ENCODE measurements at places on chromosomes 6 and 20.
A peak's percentile ranks its signal among the peaks of the same experiment; 100 is the strongest.

DNA sequence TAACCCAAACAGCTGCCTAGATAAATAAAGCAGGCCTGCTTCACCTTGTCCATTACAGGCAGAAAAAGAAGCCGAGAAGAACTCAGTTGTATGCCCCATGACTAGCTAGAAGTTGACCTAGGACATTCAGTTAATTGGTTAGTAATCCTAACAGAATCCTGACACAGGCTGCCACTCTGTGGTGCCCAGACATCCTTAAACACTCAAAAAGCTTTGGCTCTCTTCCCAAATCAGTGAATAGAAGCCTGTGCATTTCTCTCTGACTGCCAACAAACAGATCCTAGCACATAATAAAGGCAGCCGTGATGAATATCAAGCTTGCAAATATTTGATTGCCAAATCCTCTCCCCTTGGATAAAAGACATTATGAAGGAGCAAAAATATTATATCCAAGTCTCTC is 519.1 kb upstream of the EYS start:
- H3K4me1 ChIP-seq = no peaks in the 10 kb centered on the region
- no peak for DNase-seq
- H3K36me3 ChIP-seq = no peaks in the 10 kb centered on the region
- H3K27me3 ChIP-seq = no peaks in the 10 kb centered on the region
- no peak overlapping the region for H3K27ac ChIP-seq

DNA sequence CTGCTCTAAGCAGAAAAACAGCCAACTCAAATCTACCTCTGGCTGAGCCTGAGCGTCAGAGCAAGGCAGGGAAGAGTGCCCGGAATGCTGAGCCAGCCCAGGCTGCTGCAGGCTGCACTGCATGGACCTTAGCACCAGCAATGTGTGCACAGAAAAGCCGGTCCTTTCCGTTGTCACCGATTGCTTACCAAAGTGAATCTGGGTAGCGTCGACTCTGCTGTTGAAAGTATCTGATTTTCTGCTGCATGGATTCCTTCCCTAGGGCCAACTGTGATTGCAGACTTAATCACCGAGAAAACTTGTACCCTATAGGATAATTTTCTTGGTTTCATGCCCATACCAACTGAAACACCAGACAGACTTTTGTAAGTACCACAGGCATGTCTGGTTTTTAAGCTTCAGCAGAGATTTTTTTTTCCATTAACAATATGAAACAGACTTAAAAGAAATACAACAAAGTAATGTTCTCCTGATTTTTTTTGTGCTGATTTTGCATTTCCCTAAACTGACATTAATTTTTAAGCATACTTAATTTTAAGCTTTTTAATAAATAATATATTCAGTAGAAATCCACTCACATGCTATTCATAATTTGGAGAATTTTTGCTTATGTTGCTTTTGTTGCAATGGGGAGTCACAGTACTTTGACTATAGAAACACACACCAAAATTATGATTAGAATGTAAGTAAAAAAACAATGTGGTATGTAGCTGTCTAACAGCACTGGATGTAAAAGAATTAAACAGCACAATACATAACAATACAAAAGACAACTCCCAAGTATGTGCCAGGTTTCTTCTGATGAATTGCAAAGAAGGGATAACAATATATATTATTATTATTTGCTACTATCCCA is 218.0 kb downstream of the THBS2 start:
- no peak for DNase-seq
- no peaks in the 10 kb centered on the region for H3K4me1 ChIP-seq

GRCh38 chr20:37543828-37544227 is 16.2 kb upstream of the BLCAP start:
- no peaks in the 10 kb centered on the region for H3K4me1 ChIP-seq
- H3K27me3 ChIP-seq = no peaks in the 10 kb centered on the region
- peak; percentile 54 for DNase-seq
- no peak overlapping the region for H3K27ac ChIP-seq
- no peaks in the 10 kb centered on the region for H3K36me3 ChIP-seq

DNA sequence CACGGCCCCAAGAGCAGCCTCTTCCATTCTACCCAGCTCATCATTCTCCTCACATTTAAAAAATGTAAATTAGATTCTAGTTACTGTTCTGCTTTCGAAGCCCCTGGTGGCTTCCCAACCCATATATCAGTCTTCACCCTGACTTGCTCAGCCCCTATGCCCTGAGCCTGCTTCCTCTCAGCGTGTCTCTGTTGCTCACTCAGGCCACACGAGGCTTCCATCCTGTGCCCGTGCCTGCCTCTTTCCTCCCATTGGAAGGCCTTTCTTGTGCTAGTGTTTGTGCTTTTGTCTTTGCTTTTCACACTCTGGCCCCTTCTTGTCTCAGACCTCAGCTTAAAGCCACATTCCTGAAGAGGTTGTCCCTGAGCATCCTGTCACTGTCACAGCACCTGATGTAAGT is 78.1 kb downstream of the AFDN start:
- H3K4me3 ChIP-seq = no peak overlapping the region
- peak; percentile 12 for DNase-seq
- H3K4me1 ChIP-seq = no peaks in the 10 kb centered on the region
- H3K27ac ChIP-seq = no peak overlapping the region
- no peaks in the 10 kb centered on the region for H3K27me3 ChIP-seq

GRCh38 chr6:2086326-2086965 is 159.0 kb downstream of the GMDS start:
- H3K4me3 ChIP-seq = no peak overlapping the region
- no peaks in the 10 kb centered on the region for H3K36me3 ChIP-seq
- DNase-seq = no peak
- no peaks in the 10 kb centered on the region for H3K4me1 ChIP-seq

GRCh38 chr6:11413728-11414127 is 123.8 kb upstream of the TMEM170B start:
- no peaks in the 10 kb centered on the region for H3K27me3 ChIP-seq
- no peaks in the 10 kb centered on the region for H3K4me1 ChIP-seq
- no peak for DNase-seq
- H3K27ac ChIP-seq = no peak overlapping the region
- no peaks in the 10 kb centered on the region for H3K36me3 ChIP-seq

- no peak overlapping the region for H3K27ac ChIP-seq
- H3K27me3 ChIP-seq = no peaks in the 10 kb centered on the region
- no peaks in the 10 kb centered on the region for H3K4me1 ChIP-seq
- no peaks in the 10 kb centered on the region for H3K36me3 ChIP-seq
- no peak overlapping the region for H3K4me3 ChIP-seq
Measured at GRCh38 chr6:73152556-73152955, 72.7 kb downstream of the KHDC1L start.

DNA sequence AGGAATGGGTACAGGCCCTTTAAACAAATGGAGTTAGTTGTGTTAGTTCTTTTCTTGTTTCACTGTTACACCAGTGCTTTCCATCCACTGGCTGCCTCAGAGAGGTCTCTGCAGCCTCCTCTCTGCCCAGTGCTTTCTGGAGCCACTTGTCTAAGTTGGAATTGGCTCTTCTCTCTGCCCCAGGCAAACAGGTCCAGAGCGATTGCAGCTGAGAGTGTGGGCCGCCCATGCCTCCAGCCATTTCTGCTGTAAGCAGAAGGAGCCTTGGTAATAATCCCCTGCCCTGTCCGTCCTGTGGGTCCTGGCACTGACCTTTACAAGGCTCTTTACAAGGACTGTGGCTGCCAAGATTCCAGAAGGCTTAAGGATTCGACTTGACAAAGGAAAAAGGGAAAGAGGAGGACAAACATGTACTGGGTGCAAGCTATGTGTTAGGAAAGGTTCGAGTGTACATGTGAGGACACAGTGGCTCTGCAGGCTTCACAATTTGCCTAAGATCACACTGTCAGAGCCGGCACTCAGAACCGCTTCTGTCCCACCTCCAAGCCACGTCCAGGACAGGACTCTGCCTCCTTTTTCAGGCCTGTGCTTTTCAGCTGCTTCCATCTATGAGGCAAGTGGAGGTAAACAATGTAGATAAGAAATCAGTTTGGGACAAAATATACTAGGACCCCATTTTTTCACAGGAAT is 88.5 kb downstream of the POPDC3 start:
- no peaks in the 10 kb centered on the region for H3K27me3 ChIP-seq
- no peak overlapping the region for H3K27ac ChIP-seq
- no peaks in the 10 kb centered on the region for H3K4me1 ChIP-seq
- no peak for DNase-seq
- H3K36me3 ChIP-seq = no peaks in the 10 kb centered on the region
- no peak overlapping the region for H3K4me3 ChIP-seq

Data from GM23338 (cell line).